ENCODE measurements at places on chromosomes 12 and 14.

DNA sequence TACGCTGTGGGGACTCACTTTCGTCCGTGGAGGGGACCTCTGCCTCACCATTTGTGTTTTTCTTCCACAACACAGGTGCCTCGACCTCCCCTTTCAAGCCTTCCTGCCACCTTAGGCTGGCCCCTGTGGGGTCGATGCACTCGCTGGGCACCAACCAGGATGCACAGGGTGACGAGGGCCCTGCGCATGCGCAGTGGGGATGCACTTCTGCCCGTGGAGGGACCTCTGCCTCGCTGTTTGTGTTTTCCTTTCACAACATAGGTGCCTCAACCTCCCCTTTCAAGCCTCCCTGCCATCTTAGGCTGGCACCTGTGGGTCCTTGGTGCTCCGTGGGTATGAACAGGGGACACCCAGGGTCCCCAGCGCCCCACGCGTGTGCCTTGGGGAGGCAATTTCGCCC, 356.8 kb downstream of the ALG10 start:
- no peak for DNase-seq

DNA sequence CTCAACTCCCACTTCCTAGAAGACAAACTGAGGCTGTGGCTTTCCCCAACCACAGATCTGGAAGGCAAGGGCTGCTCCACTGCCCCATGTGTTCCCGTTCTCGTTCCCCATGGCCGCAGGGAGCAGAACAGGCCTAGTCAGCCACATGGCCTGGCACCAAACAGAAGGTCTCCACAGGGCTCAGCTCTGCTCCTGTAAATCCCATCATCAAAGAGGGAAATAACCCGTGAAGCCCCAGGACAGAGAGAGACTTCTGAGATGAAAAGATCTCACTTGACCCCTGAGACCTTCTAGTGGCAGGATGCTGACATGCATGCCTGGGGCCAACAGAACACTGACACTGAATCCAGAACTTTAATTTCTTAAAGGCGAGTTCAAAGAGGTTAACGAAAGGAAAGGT, 68.9 kb downstream of the BCL11B start:
- DNase-seq: peak; percentile 50

DNA sequence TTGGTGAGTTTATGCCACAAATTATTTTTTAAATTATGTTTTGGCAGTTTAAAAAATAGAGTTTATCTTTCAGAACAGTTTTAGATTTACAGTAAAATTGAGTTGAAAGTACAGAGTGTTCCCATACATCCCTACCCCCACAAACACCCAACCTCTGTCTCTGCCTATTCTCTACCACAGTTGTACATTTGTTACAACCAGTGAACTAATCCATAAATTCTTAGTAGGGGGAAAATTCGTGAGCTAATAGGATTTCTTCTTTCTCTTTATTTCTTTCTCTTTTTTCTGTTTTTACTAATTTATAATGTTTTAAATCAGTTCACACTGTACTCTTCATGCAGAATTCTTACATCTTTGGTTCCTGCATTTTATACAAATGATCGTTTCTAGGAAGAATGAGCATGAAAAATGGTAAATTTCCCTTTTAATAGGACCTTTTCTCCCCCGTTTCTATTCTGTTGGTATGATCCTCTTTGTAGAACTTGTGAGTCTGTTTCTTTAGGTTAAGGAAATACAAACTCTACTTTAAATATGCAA, 56.7 kb downstream of the MIPOL1 start:
- no peak for DNase-seq

DNA sequence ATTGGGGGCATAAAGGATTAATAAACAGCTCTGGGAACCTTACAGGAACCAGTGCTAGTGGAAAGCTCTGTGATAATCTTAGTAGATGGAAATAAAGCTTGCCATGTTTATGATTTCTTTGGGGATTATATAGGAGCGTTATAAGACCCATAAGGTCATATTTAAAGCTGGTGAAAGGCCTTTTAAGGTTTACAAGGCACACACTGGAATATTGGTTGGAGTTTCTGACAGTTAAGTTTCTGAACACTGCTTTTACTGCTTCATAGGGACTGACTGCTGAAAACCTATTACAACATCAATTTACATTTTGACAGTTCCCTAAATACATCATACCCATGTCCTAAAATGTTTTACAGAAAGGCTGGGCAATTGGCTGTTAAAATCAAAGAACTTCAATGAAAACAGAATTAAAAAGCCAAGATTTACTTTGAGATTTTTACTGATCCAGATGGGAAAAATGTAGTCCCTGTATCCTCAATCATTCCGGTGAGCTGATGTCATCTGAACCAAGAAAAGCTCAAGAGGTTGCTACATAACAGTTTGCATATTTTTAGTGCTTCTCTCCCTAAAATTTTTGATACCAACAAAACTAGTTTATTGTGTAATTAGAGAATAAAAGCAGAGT, 153.7 kb upstream of the IGF1 start:
- no peak for DNase-seq

DNA sequence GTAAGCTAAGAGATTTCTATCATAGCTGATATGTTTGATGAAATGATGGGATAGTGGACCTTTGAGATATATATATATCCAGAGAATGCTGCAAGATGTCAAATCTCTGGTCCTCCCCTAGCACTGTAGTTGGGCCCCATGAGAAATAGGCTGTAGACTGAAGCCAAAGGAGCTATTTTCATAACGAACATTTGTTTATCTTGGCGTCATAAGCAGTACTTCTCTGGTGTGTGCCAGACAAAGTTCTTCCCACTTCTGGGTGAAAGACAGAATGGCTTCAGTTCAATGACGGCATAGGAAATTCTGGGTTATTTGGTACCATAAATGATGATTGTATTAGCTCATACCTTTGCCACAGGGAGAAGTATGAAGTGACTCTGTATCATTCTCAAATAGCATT, 534.3 kb downstream of the SOX5 start:
- no peak for DNase-seq

DNA sequence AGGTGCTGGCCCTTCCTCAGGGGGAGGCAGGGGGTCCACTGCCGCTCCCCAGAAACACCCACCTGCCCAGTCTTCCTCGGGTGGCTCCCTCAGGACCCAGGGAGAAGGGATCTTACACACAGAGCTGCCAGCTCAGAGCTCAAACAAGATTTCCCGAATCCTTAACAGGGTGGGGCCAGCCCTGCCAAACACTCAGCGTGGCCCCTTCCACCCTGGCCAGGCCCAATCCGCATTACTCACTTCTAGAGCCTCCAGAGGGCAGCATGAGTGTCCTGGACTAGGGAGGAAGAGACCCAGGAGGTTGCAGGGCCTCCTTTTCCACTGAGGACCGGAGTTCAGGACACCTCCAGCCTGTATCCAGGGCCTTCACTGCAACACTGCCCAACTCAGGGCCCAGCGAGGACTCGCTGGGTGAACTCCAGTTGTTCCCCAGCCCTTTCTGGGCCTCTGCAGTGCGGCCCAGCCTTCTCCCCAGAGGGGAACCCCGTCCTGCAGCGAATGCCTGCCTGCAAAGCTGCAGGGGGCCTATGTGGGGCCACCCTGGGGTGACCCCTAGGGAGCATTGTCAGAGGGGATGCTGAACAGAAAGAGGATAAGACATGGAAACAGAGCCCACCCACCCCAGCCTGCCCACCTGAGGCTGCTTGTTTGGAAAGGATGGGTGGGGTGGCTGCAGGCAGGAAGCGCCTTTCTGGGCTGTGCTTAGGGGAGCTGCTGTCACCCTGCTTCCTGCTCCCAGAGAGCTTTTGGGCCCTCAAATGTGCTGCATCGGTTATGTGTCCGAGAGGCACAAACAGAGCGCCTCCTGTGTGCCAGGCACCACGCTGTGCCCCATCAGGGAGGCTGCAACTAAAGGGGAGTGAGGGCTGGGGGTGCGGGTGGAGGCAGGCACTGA, 43.8 kb downstream of the CCNK start:
- peak; percentile 17 for DNase-seq

GRCh38 chr12:100229036-100229635, 28.5 kb downstream of the ACTR6 start:
- DNase-seq: no peak

GRCh38 chr14:58815794-58816193, 178.0 kb downstream of the DACT1 start:
- DNase-seq: no peak

DNA sequence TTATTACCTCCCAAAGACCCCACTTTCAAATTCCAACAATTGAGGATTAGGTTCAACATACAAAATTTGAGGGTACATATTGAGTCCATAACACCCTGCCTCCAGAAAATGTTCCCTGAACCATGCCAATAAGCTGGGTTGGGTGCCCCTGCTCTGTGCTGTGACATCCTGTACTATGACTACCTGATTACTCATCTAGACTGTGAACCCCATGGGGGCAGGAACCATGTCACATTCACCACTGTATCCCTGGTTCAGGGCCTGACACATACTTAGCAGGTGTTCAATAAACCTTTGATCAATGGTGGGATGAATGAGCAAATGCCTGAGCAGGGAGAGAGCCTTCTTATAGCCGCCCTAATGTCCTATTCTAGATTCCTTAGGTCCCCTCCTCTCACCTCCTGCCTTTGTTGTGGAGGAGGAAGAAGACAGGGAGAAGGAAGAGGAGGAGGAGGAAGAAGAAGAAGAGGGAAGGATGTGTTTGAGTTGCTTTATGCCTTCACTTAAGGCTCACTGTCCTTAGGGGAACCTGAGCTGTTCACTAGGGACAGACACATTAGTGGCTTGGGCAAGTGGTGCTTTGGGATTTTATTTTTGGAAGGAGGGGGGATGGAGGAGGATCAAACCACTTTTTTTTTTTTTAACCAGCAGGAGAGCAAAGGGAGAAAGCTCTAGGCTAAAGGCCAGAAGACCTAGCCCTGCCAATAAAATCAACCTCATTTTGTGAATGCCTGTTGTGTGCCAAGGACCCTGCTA, 21.3 kb downstream of the GPR68 start:
- DNase-seq: peak; percentile 66

GRCh38 chr14:104307627-104308401, 169.4 kb downstream of the KIF26A start:
- DNase-seq: no peak

GRCh38 chr12:76688631-76689030, 75.3 kb upstream of the ZDHHC17 start:
- DNase-seq: peak; percentile 6

GRCh38 chr14:93343797-93344196, 3.2 kb upstream of the COX8C start:
- DNase-seq: no peak

GRCh38 chr14:102760496-102761193, 16.6 kb upstream of the TRAF3 start:
- DNase-seq: no peak

- DNase-seq: no peak
These were observed 104.5 kb downstream of the SLC2A13 start for GRCh38 chr12:40001406-40001805.

- DNase-seq: no peak
These were observed 66.8 kb downstream of the SRGAP1 start for GRCh38 chr12:63911341-63911740.

GRCh38 chr14:72614365-72614764, 279.5 kb downstream of the DPF3 start:
- DNase-seq: no peak

DNA sequence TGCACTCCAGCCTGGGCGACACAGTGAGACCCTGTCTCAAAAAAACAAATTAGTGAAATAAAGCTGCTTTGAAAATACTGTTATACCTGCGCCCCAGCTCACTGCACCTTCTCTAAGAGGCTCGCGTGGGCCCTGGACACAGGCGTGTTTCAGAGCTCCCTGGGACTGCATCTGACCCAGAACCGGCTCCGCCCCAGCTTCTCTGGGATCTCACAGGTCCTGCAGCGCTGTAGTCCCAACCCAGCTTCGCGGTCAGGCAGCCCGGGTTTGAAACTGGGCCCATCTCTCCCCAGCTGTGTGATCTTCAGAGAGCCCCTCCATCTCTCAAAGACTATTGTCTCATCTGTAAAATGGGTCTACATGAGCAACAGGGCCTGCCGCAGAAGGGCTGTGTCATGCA, 7.5 kb downstream of the RIMBP2 start:
- DNase-seq: no peak

- DNase-seq: no peak
These were observed 264.2 kb downstream of the AACS start for GRCh38 chr12:125329239-125330102.

DNA sequence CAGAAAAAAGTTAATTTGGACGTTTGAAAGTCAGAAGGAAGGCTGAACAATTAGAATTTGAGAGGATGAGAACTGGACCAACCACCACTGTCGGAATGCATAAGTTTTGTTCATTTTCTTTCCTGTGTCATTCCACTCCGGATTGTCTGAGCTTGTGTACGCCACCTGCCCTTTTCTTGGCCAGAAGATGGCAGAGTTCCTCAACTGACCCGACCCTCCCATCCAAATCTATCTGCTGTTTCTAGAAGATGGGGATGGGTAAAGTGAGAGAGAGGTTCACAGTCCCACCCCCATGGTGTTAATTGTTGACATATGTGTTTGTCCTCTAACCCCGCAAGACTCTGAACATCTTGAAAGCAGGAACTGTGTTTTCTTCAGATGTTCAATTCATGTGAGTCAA, 388.0 kb downstream of the VRK1 start:
- DNase-seq: peak; percentile 30

- no peak for DNase-seq
These were observed 152.9 kb downstream of the SLC25A21 start for GRCh38 chr14:37019488-37019887.

DNA sequence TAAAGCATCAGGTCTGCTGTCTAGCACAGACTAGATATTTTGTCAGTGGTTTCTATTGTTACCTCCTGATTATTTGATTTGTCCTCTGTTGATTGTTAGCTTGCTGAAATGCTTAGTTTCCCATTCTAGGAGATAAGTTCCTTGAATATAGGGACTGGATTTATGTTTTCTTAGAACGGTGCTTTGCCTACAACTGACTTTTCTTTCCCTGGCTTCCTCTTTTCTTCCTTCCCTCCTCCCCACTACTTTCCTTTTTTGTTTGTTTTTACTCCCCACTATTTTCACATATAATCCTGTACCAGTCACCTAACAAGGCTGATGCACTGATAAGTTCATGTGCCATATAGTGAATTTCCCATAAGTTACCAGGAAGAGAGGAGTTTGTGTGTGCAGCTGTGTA, 58.5 kb upstream of the METAP2 start:
- DNase-seq: no peak

DNA sequence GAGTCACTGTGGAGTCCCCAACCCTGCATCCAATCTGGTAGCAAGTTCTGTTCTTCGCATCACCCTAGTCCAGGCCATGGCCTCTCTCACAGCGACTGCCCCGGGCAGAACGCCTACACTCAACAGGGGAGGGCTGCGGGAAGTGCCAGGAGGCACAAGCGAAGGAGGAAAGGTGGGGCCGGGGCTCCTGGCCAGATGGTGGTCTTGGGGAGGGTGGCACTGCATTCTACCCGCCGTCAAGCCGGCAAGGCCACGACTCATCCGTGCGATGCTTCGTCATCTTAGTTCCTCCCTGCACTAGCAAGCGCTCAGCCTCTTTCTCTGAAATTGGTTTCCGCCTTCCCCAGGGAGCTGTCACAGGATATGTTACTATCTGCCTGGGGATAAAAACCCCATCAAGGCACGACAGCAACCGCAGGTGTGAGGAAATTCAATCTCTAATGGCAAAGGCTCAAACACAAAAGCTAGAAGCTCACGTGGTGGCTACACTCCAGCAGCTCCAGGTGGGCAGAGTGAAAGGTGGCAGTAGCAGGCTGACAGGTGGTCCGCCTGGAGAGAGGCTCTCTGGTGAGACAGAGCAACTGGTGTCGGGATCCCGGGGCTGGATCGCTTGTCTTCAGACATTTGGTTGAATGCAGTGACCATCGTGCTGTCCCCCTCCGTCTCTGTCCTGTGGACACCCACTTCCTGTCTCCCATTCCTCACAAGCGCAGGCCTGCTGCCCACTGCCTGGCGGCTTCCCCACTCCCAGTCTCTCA, 34.1 kb downstream of the ACADS start:
- no peak for DNase-seq

Measured in activated CD8-positive, alpha-beta T cell treated with anti-CD3 and anti-CD28 coated beads for 36 hours (primary cell).